ENCODE measurements at places on chromosomes 7 and 10.

GRCh38 chr7:37433166-37433565 is 15.5 kb downstream of the ELMO1 start:
- DNase-seq: no peak

GRCh38 chr10:86819567-86819966 is 63.1 kb downstream of the BMPR1A start:
- no peak for DNase-seq

DNA sequence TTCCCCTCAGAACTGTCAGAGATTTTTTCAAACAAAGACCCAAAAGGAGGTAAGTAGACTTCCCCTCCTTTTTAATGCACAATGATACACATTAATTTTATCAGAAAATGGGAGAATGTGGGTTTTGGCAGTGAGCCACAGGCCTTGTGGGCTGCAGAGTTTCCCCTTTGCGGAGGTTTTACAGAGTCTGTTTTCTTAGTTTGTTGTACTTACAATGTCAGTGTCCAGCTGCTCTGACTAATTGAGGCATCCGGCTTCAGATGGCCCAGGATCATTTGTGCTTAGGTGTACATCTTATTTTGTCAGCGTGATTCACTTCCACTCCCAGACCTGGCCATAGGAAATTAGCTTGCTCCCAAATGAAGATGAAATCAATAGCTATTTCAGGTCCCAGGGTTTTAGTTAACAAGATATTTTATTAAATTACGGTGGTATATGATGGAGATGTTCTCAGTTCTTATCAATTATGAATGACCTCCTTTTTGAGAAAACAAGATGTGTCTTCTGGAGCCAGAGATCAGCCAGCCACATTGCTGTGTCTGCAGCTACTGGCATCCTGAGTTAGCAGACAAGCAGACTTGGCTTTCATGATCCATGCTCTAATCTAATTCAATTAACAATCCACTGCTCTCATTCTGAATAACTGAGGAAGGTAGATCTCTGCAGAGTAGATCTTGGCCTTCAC is 1086.6 kb upstream of the SORCS1 start:
- no peak for DNase-seq

GRCh38 chr10:10677479-10677878 is 340.2 kb upstream of the CELF2 start:
- DNase-seq: peak; percentile 27

GRCh38 chr10:46285300-46285699 is 1.5 kb upstream of the ANTXRL start:
- DNase-seq: no peak

GRCh38 chr7:145599376-145599775 is 517.2 kb upstream of the CNTNAP2 start:
- DNase-seq: no peak

- DNase-seq: no peak
Measured at GRCh38 chr7:41579961-41580935, 122.6 kb downstream of the INHBA start.

DNA sequence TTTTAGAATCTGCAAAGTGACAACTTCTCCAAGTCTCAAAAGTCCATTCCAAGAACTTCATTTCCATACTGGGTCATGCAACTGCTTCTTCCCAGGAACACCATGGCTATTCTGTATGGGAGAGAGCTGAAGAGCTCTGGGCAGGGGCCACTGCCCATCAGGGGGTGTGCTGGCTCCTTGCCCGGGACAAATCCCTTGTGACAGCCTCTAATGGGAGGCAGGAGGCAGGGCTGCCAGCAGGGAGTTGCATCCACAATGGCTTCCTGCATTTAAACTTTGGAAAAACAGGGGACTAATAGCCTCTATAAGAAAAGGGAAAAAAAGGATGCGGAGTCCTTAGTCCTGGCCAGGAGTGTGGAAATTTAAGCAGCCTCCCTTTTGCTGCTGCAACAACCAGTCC is 18.4 kb upstream of the FRMD4A start:
- DNase-seq: no peak

DNA sequence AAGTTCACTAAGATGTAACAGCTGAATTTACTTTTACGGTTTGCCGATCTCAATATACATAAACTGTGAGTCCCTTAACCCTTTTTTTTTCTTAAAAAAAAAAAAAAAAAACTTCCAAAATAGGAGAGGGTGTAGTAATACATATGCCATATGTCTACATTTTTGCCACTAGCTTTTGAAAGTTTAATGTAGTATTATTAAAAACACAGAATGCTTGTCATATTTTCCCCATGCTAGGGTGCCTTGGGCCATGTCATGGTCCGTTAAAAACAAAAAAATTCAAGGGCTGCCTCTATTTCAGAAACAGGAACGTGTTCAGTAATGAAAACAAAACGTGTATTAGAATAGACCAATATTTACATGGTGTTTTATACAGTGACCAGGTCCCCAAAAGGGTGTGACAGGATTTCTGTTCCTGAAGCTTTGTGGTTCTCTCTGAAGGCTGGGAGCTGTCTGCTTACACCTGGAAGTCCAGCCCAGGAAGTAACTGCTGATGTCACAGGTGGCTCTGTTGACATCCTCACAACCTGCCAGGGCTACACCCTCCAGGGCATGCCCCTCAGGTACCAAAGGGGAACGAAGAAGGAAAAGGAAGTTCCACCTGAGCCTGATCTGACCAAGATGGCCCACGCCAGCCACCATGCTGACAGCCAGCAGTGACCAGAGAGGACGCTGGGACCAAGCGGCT is 79.0 kb downstream of the COBL start:
- no peak for DNase-seq

DNA sequence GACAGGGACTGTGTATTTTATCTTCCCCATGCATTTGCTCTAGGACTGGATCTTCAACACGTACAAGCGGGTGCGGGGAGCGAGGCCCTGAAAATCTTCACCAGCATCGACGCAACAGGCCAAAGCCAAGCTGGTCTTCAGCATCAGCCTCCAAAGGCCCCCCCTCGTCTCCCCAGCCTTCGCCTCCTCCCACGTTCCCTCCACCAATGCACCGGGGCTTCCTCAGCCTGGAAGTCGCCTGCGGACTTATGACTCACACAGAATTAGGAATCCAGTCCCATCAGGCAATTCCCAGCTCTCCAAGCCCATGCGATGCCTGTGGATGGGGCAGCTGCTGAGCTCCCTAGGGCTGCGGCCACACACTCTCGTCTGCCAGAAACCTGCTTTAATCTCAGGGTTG is 36.3 kb upstream of the RNF32 start:
- no peak for DNase-seq

- DNase-seq: no peak
Measured at GRCh38 chr7:1721047-1721690, 51.1 kb downstream of the ELFN1 start.

GRCh38 chr10:992467-992866 is 4.2 kb downstream of the GTPBP4 start:
- no peak for DNase-seq

DNA sequence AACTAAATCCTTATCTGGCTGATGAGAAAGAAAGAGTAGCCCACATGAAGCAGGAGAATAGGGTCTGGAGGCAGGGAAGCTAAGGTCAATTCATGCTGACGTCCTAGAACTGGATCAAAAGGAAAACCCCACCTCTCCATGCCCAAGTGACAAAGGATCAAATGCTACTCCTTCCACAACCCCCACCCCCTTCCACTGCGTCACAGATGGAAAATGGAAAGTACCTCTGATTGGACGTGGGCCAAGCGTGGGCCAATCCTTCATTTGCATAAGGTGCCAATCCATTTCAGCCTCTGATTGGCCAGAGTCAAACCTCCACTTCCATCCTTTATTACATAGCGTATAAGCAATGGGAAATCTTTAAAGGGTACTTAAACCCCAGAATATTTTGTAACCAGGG is 431.3 kb upstream of the ETV1 start:
- no peak for DNase-seq

DNA sequence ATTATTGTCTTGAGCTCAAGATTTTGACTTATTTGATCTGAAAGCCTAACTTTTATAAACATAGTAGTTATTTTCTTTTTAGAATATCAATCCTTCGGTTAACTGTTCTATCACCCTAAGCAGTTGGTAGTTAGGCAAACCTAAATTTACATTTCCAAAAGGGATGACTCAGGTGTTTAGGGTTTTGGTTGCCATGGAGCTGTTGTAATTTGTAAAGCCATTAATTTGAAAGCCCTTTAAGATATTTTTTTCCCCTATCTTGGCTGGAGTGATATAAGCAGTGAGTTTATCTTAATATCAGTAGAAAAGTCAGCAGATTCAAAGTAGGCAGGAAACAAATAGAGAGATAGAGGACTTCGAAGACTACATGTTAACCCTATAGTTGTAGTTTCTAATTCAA is 1472.6 kb upstream of the CELF2 start:
- no peak for DNase-seq

- DNase-seq: peak; percentile 6
Measured at GRCh38 chr10:58299580-58299979, 30.6 kb downstream of the CISD1 start.

- DNase-seq: no peak
Measured at GRCh38 chr10:83301732-83302131, 837.6 kb upstream of the GHITM start.

GRCh38 chr7:80309971-80310549 is 175.4 kb downstream of the GNAI1 start:
- no peak for DNase-seq

DNA sequence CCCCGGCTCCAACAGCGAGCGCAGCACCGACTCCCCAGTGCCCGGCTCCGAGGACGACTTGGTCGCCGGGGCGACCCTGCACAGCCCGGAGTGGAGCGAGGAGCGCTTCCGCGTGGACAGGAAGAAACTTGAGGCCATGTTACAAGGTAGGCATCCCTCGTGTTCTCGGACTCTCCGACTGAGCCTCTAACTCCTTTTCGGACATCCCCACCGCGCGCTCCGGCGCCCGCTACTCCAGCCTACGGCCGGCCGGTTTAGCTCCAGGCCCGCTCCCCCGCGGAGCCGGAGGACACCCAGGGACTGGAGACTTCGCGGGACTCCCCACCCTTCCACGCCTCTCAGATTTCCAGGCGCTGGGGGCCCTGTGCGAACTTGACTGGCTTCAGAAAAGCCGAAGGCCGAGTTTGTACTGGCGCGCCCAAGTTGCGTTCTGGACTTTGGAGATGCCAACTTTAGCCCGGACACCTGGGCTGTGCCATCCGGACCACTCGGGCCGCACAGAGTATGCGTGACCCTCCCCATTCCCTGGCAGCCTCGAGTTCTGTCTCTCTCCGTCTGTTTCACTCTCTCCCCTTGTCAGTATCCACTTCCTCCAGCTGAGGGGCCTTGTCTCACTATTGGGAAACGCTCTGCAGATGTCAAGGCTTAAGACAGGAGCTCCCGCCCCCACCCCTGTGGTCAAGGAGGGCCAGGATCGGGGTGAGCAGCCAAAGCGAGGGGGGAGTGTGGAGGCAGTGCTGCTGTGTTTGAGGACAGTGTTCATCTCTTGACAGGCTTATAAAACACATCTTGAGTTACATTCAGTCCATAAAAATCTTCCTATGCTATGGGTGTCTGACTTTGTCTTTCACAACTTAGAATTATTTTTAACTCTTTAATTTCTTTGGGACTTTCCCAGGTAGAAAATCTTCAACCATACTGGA is 777 bp downstream of the BICC1 start:
- DNase-seq: no peak

GRCh38 chr7:1022801-1023465 is 21.4 kb upstream of the GPR146 start:
- no peak for DNase-seq

DNA sequence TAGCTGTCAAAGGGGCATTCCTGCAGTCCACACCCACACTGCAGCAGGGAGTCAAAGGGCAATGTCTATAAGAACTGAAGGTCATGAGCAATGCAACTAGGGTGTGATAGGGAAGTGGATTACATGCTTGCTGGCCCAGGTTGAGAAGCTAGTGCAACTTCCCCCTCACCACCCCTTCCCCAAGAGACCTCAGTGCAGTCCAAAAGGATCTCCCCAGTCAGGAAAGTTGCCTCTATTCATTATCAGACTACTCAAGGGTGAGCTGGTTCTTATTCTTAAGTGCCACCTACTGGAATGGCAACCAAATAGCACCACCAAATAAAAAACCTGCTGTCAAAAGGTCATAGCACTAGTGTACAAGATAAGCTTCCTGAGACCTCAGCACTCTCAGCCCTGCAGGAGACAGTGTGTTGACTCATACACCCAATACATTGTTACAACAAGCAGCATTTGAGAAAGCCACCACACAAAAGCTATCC is 28.2 kb downstream of the MTERF1 start:
- no peak for DNase-seq

GRCh38 chr10:71242622-71243009 is 30.2 kb downstream of the UNC5B start:
- DNase-seq: no peak

DNA sequence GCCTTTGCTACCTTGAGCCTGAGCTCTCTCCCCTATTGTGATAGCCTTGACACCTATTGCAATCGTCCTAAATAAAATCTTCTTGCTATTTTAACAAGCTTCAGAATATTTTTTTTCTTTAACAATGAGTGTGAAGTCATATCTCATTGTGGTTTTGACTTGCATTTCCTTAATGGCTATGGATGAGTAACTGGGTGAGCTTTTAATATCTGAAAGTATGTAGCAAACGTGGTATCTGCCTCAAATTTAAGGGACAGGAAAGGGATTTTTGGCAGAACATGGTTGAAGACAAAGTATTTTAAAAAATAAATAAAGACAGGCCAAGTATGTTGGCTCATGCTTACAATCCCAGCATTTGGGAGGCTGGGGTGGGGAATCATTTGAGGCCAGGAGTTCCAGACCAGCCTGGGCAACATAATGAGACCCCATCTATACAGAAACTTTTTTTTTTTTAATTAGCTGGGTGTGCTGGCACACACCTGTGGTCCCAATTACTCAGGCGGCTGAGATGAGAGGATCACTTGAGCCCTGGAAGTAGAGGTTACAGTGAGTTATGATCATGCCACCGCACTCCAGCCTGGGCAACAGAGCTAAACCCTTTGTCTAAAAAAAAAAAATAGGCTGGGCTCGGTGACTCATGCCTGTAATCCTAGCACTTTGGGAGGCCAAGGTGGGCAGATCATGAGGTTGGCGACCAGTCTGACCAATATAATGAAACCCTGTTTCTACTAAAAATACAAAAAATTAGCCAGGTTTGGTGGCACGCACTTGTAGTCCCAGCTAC is 319.3 kb upstream of the NRP1 start:
- DNase-seq: no peak

DNA sequence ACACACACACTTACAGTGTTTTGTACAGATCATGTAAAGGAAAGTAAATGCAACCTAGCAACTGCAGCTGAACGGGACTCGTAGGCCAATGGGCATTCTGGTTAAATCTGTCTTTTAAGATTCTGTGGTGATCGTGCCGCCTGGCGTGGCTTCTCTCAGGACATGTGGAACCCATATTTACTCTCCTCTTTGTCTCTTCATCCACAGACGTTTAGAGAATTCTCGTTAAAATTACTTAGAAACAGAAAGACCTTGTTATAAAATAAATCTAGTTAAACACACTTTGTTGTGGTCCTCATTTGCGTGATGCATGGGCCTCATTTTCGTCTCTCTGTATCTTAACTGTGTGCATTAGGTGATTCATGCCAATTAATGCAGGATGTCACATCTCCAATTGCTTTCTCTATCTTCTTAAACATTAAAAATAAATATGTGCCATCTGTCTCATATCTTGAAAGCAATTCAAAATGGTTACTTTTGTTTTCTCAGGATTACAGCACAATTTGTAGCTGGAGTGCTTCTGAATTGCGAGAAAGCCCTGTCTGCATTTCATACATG is 11.5 kb downstream of the KLF6 start:
- DNase-seq: no peak

All from activated CD4-positive, alpha-beta T cell treated with anti-CD3 and anti-CD28 coated beads, Interleukin-2, amount 50 U/mL, for 24 hours (primary cell).